Hematopoietic multipotent progenitor cell treated with erythropoietin and hydrocortisone succinate and interleukin-3 and kit ligand, for 4 days (in vitro differentiated cells): ENCODE measurements at places on chromosomes 4 and X.

- no peak for DNase-seq
Observed at GRCh38 chr4:139207873-139208403, 30.9 kb upstream of the ELF2 start.

- DNase-seq, result peak; percentile 75
Observed at GRCh38 chrX:50691820-50692219, 122.2 kb downstream of the SHROOM4 start.

- peak; percentile 60 for DNase-seq
Observed at GRCh38 chr4:80878218-80878617, 152.3 kb upstream of the BMP3 start.

DNA sequence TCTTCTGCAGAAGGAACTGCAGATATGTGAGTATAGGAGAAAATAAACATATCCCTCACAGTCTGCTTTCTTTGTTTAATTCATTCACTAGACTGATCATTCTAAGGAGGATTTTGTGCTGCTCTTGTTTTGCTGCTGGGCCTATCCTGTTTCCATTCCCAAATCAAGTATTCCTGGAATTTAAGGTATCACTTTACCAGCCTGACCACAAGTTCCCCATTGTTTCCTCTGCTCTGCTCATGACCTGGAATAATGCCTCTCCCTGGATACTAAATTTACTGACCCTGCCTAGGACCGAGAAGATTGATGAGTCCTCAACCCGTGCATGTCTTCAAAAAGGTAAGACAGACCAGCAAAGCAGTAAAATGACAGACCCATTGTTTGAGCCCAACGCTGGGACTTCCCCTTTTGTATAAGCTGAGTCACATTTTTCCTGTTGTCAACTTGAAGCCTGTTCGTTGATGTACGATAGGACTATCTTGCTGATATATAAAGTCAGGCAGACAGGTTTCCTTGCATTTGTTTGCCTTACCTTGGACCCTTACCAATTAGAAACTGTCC, 85.5 kb upstream of the TET2 start:
- DNase-seq, result peak; percentile 92

- DNase-seq, result no peak
Observed at GRCh38 chrX:7119950-7120877, 27.3 kb upstream of the STS start.

DNA sequence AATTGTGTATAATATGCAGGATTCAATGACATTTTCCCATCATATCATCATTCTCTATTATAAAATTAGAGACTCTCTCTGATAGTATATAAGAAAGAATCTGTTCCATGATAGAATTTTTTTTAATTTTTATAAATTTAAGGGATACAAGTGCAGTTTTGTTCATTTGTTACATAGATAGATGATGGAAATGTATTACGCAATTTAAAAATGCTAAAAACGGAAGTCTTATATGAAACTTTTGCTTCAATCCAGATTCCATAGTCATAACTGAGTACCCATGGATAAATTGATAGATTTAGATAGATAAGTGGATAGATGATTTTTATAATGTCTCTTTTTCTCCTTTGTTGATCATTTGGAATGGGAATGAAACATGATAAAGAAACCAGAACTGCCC, 24.9 kb upstream of the MAGEB2 start:
- no peak for DNase-seq

GRCh38 chrX:34467437-34467836, 189.6 kb downstream of the TMEM47 start:
- DNase-seq, result no peak

DNA sequence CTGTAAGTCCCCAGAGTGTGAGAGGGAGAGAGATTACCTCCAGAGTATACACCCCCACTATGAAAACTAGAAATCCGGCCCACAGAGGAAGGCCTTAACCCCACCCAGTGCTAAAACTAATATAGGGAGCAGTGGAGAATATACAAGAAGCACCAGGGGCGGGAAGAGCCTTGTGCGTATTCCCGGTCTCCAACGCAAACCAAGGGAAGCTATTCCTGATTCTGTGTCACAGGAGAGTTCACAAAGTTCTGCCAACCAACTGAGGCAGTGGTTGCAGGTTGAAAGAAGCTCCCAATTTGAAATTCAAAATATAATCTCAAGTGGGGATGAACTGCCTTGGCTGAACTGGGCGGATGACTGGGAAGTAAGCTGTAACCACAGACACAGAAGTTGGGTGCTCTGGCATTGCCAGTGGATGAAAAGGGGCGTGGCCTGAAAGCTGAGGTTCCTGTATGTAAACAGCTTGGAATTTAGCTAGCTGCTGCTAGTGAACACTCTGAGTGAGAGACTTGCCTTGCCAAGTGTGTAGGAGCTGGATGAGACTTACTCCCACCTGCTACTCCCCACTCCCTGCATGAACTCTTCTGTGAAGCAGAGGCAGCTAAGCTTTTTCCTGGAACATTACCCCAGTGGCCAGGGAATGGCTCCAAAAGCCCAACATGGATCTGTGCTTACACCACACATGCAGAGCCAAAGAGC, 32.7 kb downstream of the ELF2 start:
- peak; percentile 71 for DNase-seq

DNA sequence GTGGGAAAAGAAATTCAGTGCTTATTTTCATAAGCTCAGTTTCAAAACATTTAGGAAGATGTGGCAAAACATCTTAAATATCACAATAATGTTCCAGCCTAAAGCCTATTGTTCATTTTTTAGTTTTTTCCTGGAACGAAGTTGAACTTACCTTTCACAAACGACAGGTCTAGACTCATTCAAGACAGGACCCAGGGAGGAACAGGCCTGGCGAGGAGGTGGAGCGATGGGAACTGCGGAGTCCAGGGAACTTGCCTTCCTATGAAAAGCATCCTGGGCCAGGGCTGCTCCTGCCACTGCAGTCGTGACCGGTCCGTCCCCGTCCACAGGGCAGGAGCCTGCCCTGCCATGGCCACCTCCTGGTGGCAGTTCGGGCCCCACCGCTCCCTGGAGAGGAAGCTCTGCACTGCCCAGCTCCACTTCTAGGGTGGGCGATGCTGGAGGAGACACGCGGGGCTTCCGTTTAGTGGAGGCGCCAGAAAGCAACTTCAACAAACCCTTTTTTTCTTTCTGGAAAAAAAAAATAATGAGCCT, 96.7 kb upstream of the CBR4 start:
- no peak for DNase-seq

GRCh38 chr4:53141308-53141707, 224.6 kb downstream of the SCFD2 start:
- no peak for DNase-seq

GRCh38 chr4:144582975-144583374, 63.0 kb upstream of the HHIP start:
- DNase-seq, result no peak

- no peak for DNase-seq
Observed at GRCh38 chr4:124132161-124132560, 580.4 kb downstream of the ANKRD50 start.

GRCh38 chr4:10635091-10635490, 49.5 kb downstream of the CLNK start:
- DNase-seq, result no peak

- DNase-seq, result peak; percentile 42
Observed at GRCh38 chr4:105631818-105632400, 76.6 kb downstream of the INTS12 start.

GRCh38 chr4:20381005-20381404, 129.3 kb downstream of the SLIT2 start:
- DNase-seq, result no peak

GRCh38 chr4:91758487-91758886, 545.3 kb upstream of the GRID2 start:
- peak; percentile 2 for DNase-seq

DNA sequence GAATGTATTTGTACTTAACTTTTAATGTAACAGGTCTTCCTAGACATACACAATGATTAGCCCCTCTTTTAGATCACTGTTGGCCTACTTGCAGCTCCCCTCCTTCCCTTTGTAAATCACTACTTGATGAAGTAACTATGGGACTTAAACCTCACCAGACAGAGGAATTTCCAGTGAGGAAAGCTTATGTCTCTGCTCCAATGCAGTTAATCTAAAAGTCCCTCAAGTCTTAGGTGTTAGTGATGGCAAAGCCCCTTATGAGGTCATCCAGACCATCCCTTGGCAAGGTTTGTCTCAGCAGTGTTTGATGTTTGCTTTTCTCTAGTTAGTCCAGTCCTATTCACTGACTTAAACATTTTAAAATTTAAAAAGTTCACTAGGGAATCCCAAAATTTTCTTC, 877.3 kb upstream of the INTU start:
- no peak for DNase-seq

GRCh38 chr4:117996891-117997290, 37.4 kb upstream of the NDST3 start:
- DNase-seq, result no peak

- no peak for DNase-seq
Observed at GRCh38 chrX:38102240-38102639, 95.9 kb downstream of the SYTL5 start.

GRCh38 chr4:74044677-74045076, 6.2 kb upstream of the CXCL3 start:
- DNase-seq, result no peak

DNA sequence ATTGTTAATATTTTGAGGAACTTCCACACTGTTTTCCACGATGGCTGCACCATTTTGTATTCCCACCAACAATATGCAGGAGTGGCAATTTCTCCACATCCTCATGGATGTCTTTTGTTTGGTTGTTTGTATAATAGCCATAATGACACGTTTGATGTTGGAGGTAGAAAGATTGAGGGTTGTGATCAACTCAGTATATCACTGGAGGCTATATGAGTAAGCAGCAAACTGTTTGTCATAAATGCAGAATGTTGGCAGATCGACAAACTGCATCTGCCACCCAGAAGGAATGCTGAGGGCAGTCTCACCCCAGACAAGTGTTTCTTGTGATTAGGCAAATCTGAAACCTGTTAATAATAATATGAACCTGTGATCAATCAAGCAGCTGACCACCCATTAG, 243.9 kb upstream of the WDFY3 start:
- no peak for DNase-seq

GRCh38 chr4:80042821-80043220, 30.2 kb downstream of the ANTXR2 start:
- no peak for DNase-seq

DNA sequence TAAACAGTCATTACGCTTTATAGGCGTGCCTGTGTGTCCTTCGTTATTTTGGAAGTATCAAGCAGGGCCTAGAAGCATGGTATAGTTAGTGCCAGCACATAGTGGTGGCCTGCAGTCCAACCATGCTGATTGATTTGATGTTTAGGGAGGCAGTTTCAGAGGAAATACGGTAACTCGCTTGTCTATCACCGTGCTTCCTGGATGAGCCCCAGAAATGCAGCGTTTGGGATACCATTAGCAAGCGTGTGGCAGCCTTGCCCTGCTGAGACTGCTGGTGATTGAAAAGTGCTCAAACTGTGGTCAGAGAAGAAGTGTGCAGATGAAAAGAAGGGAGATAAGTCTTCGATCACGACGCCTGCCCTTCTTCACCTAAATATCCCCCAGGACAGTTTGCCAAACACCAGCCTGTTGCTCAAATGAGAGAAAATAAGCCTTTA, 158.4 kb downstream of the CHIC2 start:
- DNase-seq, result peak; percentile 80

GRCh38 chrX:55919367-55920221, 202.0 kb downstream of the RRAGB start:
- no peak for DNase-seq

- DNase-seq, result no peak
Observed at GRCh38 chr4:2060611-2061185, 1.6 kb downstream of the NAT8L start.

- no peak for DNase-seq
Observed at GRCh38 chrX:153612413-153612812, 13.5 kb upstream of the CCNQ start.

GRCh38 chrX:104419211-104419610, 146.8 kb upstream of the IL1RAPL2 start:
- DNase-seq, result no peak

- DNase-seq, result peak; percentile 82
Observed at GRCh38 chr4:54439831-54440243, 210.7 kb downstream of the PDGFRA start.

GRCh38 chr4:37793562-37793961, 32.9 kb upstream of the PGM2 start:
- DNase-seq, result peak; percentile 73

GRCh38 chr4:127139788-127140286, 492.9 kb upstream of the INTU start:
- no peak for DNase-seq

DNA sequence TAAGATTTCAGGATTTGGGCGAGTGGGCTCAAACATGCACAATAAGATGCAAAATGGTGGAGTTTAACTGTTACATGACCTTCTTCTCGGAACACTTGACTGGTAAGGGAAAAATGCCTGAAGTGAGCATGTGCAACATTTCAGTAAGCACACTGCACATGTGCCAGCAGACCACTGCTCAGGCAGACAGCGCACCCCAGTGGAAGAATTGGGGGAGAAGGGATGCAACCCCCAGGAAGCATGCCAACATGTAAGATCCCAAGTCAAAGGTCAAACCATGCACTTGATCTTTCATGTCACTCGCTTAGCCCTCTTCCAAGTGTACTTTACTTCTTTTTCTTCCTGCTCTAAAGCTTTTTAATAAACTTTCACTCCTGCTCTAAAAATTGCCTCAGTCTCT, 256.3 kb downstream of the CENPC start:
- DNase-seq, result peak; percentile 74
